ENCODE measurements at places on chromosomes 4 and X.

GRCh38 chrX:108993909-108994308 is 257.5 kb upstream of the IRS4 start:
- DNase-seq = no peak

GRCh38 chr4:66564901-66565651 is 894.8 kb upstream of the EPHA5 start:
- no peak for DNase-seq

DNA sequence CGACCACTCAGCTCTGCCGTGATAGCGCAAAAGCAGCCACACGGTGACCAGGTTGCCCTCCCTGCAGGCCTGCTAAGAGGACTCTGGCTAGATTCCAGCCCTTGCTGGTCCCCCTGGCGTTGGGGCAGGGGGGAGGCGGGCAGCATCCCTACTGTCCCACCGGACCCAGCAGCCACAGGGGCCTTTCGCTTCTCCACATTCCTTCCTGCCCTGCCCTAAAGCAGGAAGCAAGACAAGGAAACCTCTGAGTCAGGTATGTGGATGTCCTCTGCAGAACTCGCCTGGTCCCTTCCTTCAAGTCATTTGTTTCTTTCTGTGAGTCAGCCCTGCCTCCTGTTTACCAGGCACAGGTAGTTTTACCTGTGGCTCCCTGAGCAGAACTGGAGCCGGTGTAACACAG is 60.2 kb upstream of the CLDN34 start:
- DNase-seq = no peak

GRCh38 chr4:74449571-74450297 is 4.8 kb downstream of the AREG start:
- no peak for DNase-seq

DNA sequence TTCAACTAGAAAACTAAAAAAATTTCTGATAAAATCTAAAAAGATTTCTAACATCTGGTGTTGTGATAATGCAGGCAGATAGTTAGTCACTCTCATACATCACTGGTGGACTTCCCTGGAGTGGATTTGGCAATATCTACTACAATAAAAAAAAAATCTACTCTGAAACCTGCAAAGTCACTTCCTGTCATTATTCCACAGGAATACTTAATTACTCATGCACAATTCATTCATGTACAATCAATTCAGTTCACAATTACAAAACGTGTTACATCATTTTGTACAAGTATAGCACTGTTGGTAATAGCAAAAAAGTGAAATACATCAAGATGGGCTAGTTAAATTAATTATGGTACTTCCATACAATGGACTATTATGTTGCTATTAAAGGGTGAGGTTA is 16.5 kb upstream of the RHOH start:
- no peak for DNase-seq

All from activated CD4-positive, alpha-beta T cell treated with anti-CD3 and anti-CD28 coated beads, Interleukin-2, Interleukin-4, amounts not matched to agents 100 ng/mL and 50 ng/mL, durations not matched to agents 16 hours and 8 hours (primary cell).